Fibroblast of skin of abdomen (primary cell): ENCODE measurements at places on chromosomes 16 and 17.

GRCh38 chr17:2068031-2068518 is 13.2 kb downstream of the HIC1 start:
- peak; percentile 94 for DNase-seq

- peak; percentile 44 for DNase-seq
These were observed 8.5 kb upstream of the ZC3H18 start for GRCh38 chr16:88561485-88562359.

GRCh38 chr17:63676584-63676983 is 23.3 kb downstream of the LIMD2 start:
- DNase-seq, result no peak

- DNase-seq, result no peak
These were observed 64.5 kb upstream of the HSBP1 start for GRCh38 chr16:83743241-83743640.
